ENCODE measurements at places on chromosomes 2 and 18.

- no peak for DNase-seq
Measured at GRCh38 chr18:52063923-52064322, 276.1 kb upstream of the DCC start.

DNA sequence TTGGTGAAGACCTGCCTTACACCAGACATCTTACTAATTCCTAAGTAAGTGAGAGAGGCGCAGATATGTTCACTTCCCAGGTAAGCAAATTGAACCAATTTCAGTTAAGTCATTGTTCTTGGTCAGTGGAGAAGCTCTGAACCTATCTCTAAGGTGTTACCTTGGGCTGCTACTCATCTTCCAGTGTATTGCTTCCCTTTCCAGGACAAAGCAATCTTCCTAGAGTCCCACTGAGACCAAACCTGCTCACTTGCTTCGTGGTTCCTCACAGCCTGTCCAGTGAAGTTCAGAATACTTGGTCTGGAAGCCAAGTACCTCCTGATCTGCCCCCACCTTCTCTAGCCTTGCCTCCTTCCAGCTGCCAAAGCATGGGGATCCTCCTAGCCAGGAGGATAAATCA, 22.5 kb upstream of the GBX2 start:
- no peak for DNase-seq

DNA sequence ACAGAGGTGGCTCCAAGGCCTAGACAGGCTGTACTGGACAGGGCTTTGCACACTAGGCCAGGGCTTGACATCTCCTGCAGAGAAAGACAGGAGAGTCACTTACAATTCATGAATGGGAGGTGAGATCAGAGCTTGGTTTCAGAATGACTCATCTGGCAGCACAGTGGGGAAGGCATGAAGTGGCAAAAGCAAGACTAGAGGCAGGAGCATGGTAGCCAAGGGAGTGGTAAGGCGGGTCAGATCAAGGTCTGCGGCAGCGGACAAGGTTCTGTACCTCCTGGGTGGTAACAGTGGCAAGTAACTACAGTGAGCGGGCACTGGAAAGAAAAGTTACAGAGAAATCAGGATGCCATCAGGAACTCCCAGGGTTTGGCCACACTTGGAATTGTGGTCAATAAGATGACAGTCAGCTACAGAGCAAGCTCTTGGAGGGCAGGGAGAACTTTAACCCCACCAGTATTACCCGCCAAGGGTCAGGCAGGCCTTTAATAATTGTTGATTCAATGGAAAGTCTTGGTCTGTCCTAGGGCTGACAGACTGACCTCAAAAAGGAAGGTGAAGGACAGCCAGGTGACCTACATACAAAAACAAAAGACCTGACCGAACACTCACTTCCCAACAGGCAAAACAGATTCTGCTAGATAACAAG, 5.7 kb downstream of the MCFD2 start:
- no peak for DNase-seq

- DNase-seq: no peak
Measured at GRCh38 chr2:238322001-238322411, 1.7 kb downstream of the TRAF3IP1 start.

GRCh38 chr18:58645398-58645797, 16.5 kb upstream of the ALPK2 start:
- no peak for DNase-seq

- DNase-seq: no peak
Measured at GRCh38 chr18:48766026-48766425, 184.7 kb downstream of the SMAD7 start.

GRCh38 chr2:226691255-226691654, 108.4 kb downstream of the IRS1 start:
- no peak for DNase-seq

DNA sequence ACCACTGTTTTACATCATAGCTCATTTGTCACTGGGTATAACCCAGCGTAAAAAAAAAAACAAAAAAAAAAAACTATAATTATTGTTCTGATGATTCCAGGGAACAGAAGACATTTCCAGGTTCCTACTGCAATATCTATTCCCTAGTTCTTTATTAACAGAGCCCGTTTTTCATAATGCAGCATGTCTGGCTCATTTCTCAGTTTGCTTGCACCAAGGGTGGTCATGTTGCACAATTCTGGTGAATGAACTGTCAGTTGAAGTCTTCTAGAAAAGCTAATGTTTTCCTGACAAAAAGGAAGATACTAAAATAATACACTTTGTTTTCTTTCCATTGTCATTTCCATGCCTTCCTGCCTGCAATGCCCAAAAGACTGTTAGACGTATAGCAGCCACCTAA, 180.1 kb downstream of the RDH14 start:
- DNase-seq: no peak
